ENCODE measurements at places on chromosomes 13 and 19. TPM values are rescaled to one million over a fixed set of nuclear protein-coding genes. Genes with fewer than 3 reads are reported as not detected.

PTGIR gene
- polyA plus RNA-seq: not detected

DNA sequence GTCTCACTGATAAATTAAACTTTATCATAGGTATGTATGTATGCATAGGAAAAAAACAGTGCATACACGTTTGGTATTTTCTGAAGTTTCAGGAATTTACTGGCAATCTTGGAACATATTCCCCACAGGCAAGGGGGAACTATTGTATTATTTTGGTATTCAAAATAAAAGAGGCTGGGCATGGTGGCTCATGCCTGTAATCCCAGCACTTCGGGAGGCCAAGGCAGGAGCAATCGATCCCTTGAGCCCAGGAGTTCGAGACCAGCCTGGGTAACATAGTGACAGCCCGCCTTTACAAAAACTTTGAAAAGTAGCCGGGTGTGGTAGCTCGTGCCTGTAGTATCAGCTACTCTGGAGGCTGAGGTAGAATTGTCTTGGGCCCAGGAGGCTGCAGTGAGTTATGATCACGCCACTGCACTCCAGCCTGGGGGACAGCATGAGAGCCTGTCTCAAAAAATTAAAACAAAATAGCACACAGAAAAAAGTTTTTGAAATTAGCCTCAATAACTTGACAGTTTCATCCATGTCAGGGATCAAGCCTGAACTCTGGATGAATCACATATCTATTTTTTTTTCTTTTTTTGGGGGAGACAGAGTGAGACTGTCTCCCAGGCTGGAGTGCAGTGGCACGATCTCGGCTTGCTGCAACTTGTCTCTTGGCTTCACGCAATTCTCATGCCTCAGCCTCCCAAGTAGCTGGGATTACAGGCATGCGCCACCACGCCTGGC lies 29.1 kb upstream of the HOMER3 start:
- DNase-seq: no peak

DNA sequence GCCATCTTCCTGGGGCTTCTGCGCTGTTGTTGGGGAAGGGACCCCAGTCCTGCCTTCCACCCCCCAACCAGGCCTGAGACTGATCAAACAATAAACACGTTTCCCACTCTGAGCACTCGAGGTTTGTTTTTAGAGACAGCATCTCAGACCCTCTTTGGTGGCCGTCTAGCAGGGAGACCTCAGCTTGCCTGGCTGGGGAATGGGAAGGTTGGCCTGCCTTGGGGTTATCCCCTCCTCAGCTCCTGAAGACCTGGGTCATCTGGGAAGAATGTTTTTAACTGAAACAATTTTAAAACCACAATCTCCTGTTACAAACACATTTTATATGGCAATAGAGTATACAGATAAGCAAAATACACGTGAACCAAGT lies 2.0 kb downstream of the ZNF581 start:
- DNase-seq: no peak

SPACA4 gene
- not detected for polyA plus RNA-seq

Measured in cardiac muscle cell (in vitro differentiated cells and primary cell).